CD4-positive, alpha-beta memory T cell (primary cell): ENCODE measurements at places on chromosomes 3 and 15. TPM values are rescaled to one million over a fixed set of nuclear protein-coding genes. Genes with fewer than 3 reads are reported as not detected.
A peak's percentile ranks its signal among the peaks of the same experiment; 100 is the strongest.

GRCh38 chr15:80070840-80071239 is 11.4 kb downstream of the ZFAND6 start:
- no peak for DNase-seq
- H3K36me3 ChIP-seq = no peaks in the 10 kb centered on the region
- peaks cover 50% of the 10 kb centered on the region for H3K4me1 ChIP-seq
- no peaks in the 10 kb centered on the region for H3K27me3 ChIP-seq
- no peak overlapping the region for H3K4me3 ChIP-seq
- no peak overlapping the region for H3K27ac ChIP-seq

GRCh38 chr3:186605078-186605477 is 7.8 kb upstream of the AHSG start:
- no peak overlapping the region for H3K4me3 ChIP-seq
- no peaks in the 10 kb centered on the region for H3K36me3 ChIP-seq
- H3K27me3 ChIP-seq = no peaks in the 10 kb centered on the region

GRCh38 chr3:114447950-114448479 is 154.2 kb downstream of the TIGIT start:
- H3K27me3 ChIP-seq = no peaks in the 10 kb centered on the region
- no peaks in the 10 kb centered on the region for H3K36me3 ChIP-seq
- DNase-seq = no peak
- no peaks in the 10 kb centered on the region for H3K4me1 ChIP-seq
- no peak overlapping the region for H3K4me3 ChIP-seq
- H3K27ac ChIP-seq = no peak overlapping the region

DNA sequence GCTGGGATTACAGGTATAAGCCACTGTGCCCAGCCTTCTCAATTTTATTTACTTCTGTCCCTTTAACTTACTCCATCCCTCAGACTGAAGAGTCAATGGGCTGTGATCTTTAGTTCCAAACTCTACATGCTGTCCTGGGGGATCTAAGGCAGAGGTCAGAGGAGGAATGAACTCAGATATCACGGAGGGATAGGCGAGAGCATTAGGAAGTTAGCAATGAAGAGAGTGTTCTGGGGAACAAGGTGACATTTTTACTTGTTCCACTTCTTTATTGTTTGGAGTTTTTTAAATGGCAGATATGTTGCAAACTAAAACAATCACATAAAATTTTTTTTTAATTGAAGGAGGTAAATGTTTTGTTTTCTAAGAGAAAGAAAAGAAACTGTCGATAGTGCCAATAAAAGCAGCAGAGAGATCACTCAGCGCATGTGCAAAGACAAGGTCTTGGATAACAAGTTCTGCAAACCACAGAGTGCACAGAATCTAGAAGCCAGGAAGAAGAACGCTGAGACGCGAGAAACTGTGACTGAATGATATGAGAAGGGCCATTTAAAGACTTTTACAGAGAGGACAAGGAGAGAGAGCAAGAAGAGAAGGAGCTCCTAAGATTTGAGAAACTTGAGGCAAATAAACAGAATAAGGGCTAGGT is 10.8 kb upstream of the CA12 start:
- H3K36me3 ChIP-seq = no peaks in the 10 kb centered on the region
- H3K4me1 ChIP-seq = no peaks in the 10 kb centered on the region
- no peak overlapping the region for H3K27ac ChIP-seq
- DNase-seq = no peak
- no peak overlapping the region for H3K4me3 ChIP-seq

DNA sequence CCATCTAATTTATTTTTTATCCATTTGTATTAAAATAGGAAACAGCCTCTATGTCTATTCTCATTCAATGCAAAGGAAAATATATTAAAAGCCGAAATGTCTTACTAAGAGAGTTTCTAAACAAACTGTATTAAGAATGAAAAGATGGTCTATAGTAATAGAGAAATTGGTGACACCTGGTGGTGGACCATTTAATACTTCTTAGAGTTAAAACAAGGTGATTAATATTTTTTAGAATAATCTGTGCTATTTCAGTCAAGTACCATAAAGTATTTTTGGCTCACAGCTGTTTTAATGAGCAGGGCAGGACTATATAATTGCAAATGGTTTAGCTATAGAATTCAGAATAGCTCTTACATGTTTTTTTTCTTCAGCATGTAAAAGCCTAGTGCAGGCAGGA is 55.7 kb downstream of the SYNPR start:
- no peaks in the 10 kb centered on the region for H3K27me3 ChIP-seq
- DNase-seq = no peak
- no peaks in the 10 kb centered on the region for H3K36me3 ChIP-seq
- no peak overlapping the region for H3K4me3 ChIP-seq

- H3K27ac ChIP-seq = no peak overlapping the region
- no peaks in the 10 kb centered on the region for H3K36me3 ChIP-seq
- no peak for DNase-seq
- no peaks in the 10 kb centered on the region for H3K27me3 ChIP-seq
- H3K4me1 ChIP-seq = no peaks in the 10 kb centered on the region
These were observed 392.4 kb downstream of the EDEM1 start for GRCh38 chr3:5579946-5580345.

- peak overlapping the region; percentile 28 for H3K4me3 ChIP-seq
- peak; percentile 18 for DNase-seq
- H3K36me3 ChIP-seq = no peaks in the 10 kb centered on the region
- no peak overlapping the region for H3K27ac ChIP-seq
- H3K4me1 ChIP-seq = peaks cover 12% of the 10 kb centered on the region
These were observed 489 bp downstream of the CSPG5 start for GRCh38 chr3:47578119-47578632.

- no peak overlapping the region for H3K27ac ChIP-seq
- H3K4me3 ChIP-seq = no peak overlapping the region
- no peaks in the 10 kb centered on the region for H3K4me1 ChIP-seq
- H3K27me3 ChIP-seq = no peaks in the 10 kb centered on the region
These were observed 775.8 kb upstream of the ARPP21 start for GRCh38 chr3:34863485-34863884.

The SUSD5 gene
- total RNA-seq = not detected

The SEMA3G gene
- 0.22 TPM for total RNA-seq

The PLD1 gene
- total RNA-seq = 1.2 TPM

The TLR9 gene
- total RNA-seq = 2.3 TPM

DNA sequence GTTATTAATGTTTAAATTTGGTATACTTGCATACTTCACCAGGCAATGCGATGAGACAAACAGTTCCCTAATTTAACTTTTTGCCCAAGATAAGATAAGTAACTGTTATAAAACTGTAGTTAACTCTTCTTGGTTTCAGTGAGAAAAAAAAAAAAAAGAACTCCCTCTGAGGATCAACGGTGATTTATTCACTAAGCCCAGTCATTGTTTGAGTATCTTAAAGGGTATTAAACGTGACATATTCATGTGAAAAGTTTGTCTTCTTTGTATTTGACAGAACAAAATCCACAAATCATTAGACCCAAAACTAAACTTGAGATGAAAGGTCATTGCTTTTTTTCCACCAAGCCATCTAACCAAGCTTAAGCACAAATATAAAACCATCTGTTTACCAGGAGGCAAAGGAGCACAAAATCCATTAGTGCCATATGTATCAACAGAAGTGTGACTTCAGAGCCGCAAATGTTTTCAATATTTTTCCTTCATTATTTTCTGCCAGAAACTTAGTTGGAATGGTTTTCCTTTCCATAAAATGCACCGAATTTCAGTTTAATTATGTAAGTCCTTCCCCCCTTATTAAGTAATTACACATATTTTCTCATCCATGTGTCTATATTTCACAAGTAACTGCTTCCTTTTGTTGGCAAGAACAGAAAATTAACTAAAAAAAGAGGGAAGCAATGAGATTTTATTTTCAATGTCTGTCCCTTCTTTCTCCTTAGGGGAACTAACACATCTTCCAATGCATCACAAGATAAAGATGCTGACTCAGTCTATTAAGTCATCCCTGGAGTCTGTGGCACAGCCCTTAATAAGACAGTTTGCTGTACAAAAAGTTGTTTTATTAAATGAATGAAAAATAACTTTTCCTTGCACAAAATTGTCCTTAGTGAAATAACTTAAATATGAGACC is 92.2 kb upstream of the RAP2B start:
- H3K4me3 ChIP-seq = no peak overlapping the region
- no peaks in the 10 kb centered on the region for H3K4me1 ChIP-seq
- no peaks in the 10 kb centered on the region for H3K27me3 ChIP-seq
- H3K27ac ChIP-seq = no peak overlapping the region

The COL6A5 gene
- total RNA-seq = not detected

DNA sequence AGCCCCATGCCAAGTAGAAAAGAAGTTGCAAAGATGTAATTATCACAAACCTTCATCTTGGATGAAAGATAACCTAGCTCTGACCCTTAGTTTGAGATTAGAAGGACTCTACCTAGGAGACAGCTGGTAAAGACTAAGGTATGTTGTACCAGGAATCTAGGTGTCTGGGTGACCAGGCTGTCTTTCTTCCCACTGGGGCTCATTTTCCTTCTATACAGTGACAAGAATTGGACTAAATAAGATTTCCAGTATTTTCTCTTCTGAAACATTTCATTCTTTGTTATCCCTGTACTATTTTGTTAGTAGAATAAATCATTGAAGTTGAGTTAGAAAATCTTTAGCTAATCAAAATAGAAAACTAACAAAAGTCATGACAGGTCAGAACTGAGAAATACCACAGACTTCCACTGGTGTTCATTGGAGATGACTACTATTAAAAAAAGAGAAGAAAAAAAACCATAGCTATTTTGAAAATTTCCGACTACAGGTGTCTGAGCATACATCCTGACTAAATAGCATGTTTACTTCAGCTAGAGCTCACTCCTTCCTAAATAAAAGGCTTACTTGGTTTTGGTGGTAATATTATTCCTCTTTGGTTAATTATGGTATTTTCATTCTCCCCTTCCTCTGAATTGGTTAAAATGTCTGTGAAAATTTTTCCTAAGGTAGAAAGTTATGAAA is 10.1 kb downstream of the TGFBR2 start:
- peak overlapping the region; percentile 18 for H3K27ac ChIP-seq
- DNase-seq = no peak
- no peaks in the 10 kb centered on the region for H3K27me3 ChIP-seq
- H3K4me1 ChIP-seq = peaks cover 96% of the 10 kb centered on the region

DNA sequence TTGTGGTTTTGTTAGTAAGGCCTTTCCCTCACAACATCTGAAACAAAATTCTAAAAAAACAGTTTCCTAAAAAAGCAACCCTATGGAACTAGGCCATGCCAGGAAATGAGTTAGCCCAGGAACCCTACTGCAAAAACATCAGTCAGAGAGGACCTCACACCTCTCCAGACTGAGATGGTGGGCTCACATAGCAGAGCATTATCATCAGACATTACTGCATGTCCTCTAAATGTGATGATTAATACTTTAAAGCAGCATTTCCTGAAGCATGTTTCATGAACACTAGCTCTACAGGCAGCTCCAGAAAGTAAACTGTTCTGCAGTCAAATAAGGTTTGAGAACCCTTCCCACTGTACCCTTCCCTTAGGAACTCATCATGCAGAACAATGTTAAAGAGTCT is 232.3 kb upstream of the MRPL3 start:
- no peaks in the 10 kb centered on the region for H3K4me1 ChIP-seq
- DNase-seq = no peak
- H3K27ac ChIP-seq = no peak overlapping the region
- H3K36me3 ChIP-seq = no peaks in the 10 kb centered on the region
- H3K27me3 ChIP-seq = no peaks in the 10 kb centered on the region

GRCh38 chr3:38214560-38214959 is 49.2 kb downstream of the OXSR1 start:
- H3K36me3 ChIP-seq = peaks cover 11% of the 10 kb centered on the region
- H3K27me3 ChIP-seq = no peaks in the 10 kb centered on the region
- H3K27ac ChIP-seq = no peak overlapping the region
- peaks cover 20% of the 10 kb centered on the region for H3K4me1 ChIP-seq

The HES1 gene
- total RNA-seq = not detected

GRCh38 chr3:133855002-133855370 is 40.7 kb downstream of the RAB6B start:
- H3K36me3 ChIP-seq = no peaks in the 10 kb centered on the region
- DNase-seq = no peak
- H3K27me3 ChIP-seq = no peaks in the 10 kb centered on the region
- no peaks in the 10 kb centered on the region for H3K4me1 ChIP-seq
- no peak overlapping the region for H3K4me3 ChIP-seq
- no peak overlapping the region for H3K27ac ChIP-seq

The SYNPR gene
- total RNA-seq = not detected

DNA sequence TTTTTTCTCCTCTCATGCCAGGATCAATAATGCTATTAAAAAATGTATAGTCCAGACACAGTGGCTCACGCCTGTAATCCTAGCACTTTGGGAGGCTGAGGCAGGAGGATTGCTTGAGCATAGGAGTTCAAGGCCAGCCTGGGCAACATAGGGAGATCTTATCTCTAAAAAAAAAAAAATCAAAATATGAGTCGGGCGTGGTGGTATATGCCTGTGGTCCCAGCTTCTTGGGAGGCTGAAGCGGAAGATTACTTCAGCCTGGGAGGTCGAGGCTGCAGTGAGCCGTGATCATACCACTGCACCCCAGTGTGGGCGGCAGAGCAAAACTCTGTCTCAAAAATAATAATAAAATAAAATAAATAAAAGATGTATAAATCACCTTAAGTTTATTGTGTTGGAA is 75.4 kb downstream of the WWTR1 start:
- H3K36me3 ChIP-seq = no peaks in the 10 kb centered on the region
- DNase-seq = no peak
- no peaks in the 10 kb centered on the region for H3K27me3 ChIP-seq
- no peak overlapping the region for H3K27ac ChIP-seq
- no peak overlapping the region for H3K4me3 ChIP-seq

The MCF2L2 gene
- 7.3 TPM for total RNA-seq

DNA sequence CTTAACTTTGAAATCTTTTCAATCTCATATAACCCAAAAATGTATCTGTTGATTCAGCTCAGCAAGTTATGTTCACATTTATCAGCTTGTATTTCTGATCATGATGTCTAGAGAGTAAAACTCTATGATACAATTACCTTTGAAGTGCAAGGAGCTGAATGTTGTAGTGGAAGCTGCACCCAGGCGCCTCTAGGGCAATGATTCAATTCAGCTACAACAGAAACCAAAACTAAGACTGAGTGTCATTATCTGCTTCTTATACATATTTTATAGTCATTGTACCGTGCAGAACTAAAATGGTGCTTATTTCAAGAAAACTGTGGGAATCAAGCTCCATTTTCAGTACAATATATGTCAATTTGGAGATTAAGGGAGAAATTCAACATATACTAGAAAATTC is 1237.5 kb downstream of the ZPLD1 start:
- H3K27ac ChIP-seq = no peak overlapping the region
- H3K36me3 ChIP-seq = no peaks in the 10 kb centered on the region
- DNase-seq = no peak
- H3K27me3 ChIP-seq = no peaks in the 10 kb centered on the region
